Putamen (tissue), 1 donor: ENCODE measurements at places on chromosomes 13 and 19.

GRCh38 chr13:111382877-111383276, 62.4 kb downstream of the TEX29 start:
- DNase-seq, result no peak

GRCh38 chr19:39301021-39301420, 4.8 kb downstream of the IFNL1 start:
- DNase-seq, result no peak

DNA sequence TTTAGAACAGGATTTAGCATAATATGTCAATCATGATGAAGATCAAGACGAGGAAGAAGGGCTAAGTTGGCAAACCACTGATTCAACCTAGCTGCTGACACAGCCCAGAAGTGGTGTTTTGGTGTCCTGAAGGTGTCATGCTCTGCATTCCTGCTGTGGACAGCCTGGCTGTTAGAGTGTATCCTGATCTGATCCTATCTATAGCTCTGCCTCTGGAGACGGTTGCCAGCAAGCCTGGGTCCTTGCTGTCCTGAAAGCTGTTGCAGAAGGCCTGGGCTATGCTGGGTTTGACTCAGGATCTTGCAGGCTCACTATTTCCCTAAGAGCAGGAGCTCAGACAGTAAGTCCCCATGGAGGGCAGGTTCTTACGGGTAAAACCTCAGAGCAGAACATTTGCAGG, 416.4 kb downstream of the TSHZ3 start:
- no peak for DNase-seq

DNA sequence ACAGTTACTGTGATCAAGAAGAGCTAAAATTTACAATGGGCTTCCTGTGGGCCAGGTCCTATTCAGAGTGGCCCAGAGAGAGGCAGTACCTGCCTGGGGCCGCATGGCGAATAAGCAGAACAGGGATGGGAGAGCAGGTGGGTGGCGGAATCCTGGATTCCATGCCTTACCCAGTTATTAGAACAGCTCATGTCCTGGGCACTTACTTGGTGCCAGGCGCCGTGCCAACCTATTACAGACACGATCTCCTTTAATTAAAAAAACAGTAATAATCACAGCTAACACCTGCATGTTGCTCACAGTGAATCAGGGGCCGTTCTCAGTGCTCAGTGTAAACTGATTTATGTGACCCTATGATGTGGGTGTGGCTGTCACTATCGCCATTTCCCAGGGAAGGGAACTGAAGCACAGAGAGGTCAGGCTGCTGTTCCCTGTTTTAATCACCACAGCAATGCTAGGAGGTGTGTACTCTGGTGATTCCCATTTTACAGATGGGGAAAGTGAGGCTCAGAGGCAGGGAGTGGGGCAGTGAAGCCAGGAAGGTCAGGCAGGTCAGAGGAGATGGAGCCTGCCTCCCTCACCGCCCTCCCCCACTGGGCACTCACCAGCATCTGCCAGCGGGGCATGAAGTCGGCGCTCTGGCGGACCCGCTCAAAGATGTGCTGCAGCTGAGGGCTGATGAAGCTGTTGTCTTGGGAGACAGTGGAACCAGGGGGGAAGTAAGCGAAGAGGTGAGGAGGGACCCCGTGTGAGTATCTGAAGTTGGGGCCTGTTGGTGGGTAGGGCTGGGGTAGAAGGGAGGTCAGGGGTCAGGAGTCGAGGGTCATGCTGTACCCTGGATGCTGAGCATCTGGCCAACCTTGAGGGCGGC, 12.0 kb downstream of the COQ8B start:
- DNase-seq, result no peak

- DNase-seq, result no peak
These were observed 84.2 kb downstream of the SACS start for GRCh38 chr13:23349161-23349897.

DNA sequence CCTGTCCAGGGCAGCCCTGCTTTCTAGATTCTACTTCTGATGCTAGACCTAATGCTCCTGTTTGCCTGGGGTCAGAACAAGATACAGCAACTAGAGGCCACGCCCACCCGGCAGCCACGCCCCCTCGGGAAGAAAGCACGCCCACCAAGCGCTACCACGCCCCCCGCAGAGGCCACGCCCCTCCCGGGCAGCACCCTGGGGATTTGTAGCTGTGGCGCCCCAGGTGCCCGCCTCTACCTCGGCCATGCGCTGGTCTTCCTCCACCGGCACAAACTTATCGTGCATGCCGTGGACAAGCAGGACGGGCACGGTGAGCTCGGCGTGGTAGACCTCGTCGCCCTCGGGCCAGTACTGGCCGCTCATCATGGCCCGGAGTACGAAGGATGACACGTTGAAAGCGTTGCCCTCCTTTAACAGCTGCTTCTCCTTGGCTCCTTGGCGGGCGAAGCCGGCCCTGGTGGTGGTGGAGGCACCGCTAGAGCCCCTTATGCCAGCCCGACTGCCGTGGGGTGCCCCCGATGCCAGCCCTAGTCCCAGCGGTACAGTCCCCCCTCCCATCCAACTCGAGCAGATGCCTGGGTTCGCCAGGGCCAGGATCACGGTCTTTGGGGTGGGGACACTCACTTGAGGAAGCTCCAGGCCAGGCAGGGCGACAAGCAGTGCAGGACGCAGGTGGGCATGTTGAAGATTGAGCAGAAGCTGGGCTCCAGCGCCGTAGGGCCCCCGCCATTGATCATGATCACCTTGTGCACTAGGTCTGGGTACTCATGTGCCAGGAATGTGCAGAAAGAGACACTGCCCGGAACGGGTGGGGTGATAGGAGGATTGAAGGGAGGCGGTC, 9.0 kb downstream of the ABHD8 start:
- DNase-seq, result no peak

- no peak for DNase-seq
These were observed 144.2 kb downstream of the SPRY2 start for GRCh38 chr13:80196756-80197155.

- DNase-seq, result no peak
These were observed 76.1 kb downstream of the CYSLTR2 start for GRCh38 chr13:48729856-48730255.

DNA sequence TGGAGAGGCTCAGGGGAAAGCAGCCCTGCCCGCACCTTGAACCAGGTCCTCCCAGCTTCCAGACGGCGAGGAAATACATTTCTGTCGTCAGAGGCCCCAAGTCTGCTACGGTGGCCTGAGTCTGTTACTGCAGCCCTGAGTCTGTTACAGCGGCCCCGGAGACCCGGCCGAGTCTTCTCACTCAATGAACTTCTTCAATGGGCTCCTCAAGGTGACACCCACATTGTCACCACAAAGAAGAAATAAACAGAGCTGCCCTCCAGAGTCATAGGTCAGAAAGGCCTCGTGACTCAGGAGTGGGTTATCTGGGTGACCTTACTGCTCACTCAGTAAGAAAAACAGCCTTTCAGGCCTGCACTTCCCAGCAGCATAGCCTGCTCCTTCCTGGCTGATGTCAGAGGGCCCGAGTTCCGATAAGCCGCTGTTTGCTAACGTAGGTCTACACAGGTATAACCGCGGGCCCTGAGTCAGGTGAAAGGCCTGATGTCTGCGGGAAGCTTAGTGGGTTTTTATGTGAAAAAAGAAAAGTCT, 66.9 kb upstream of the TM9SF2 start:
- DNase-seq, result no peak

DNA sequence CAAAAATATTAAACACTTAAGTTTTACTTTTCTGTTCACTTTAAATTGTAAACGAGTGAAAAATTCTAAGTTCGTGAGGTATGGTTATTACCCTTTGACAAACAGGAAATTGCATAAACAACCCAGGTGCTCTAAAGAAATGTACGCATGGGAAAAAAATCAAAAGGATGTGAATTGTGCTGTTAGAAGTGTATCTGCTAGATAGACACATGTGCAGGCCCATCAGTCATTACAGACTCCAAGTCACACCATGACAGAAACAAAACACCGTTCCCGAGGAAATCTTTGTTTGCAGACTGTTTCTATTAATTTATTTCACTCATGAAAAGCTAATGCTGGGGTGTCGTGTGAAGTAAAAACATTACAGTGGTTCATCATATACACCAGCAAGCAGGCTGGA, 17.0 kb upstream of the DOCK9 start:
- no peak for DNase-seq

DNA sequence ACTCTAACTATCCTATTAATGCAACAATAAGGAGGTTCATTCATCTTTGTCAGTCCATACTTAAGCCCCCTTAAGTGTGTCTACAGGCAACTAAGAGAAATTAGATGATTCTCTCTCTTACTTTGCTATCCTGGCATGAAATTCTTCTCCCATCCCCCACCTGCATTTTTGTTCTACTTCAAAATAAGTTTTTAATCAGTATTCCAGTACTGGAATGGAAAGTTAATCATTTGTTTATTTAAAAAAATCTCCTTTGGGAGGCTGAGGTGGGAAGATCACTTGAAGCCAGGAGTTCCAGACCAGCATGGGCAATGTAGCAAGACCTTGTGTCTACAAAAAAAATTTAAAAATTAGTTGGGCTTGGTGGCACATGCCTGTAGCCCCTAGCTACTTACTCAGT, 222.1 kb downstream of the MZT1 start:
- DNase-seq, result no peak

GRCh38 chr13:41905600-41906254, 55.2 kb downstream of the VWA8 start:
- no peak for DNase-seq

DNA sequence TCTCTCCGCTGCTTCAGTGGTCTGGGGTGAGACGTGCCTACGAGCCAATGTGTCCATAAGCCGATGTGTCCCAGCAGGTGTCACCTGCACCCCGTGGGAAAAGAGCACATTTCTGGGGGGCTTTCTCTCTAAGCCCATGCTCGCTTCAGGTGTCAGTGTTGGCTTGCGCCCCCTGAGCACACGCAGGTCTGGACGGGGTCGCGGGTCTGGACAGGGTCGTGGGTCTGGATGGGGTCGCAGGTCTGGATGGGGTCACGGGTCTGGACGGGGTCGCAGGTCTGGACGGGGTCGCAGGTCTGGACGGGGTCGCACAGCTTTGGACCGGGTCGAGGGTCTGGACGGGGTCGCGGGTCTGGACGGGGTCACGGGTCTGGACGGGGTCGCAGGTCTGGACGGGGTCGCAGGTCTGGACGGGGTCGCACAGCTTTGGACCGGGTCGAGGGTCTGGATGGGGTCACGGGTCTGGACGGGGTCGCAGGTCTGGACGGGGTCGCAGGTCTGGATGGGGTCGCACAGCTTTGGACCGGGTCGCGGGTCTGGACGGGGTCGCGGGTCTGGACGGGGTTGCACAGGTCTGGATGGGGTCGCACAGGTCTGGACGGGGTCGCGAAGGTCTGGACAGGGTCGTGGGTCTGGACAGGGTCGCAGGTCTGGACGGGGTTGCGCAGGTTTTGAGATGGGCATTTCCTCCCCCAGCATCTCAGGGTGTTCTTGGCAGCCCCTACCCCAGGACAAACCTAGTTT, 24.5 kb upstream of the TFDP1 start:
- DNase-seq, result no peak

DNA sequence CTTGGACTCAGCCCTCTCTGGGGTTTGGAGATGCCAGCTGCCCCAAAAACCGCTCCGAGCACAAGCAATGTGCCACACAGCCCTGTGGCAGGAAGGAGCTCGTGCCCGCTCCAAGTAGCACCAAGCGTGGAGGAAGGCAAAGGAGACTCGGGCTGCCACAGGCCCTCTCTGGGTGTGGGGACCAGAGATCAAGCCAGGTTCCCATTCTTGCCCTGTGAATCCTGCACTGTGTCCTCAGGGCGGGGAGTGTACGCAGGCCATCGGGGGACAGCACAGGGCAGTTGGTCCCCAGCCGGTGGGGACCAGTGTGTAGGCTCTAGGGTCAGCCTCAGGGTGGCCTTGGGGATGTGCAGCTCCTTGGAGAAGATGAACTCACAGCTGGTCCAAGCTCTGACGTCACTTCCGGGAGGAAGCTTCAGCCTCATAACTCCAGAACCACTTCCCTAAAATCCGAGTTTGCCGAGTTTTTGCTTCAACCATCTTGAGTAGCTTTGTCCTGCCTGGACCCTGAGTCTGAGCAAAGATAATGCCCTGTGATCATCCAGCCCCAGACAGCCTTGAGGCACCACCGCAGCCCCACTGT, 9.3 kb upstream of the CPAMD8 start:
- no peak for DNase-seq
